KBM-7 (cell line): ENCODE measurements at places on chromosomes 11 and 22.
A peak's percentile ranks its signal among the peaks of the same experiment; 100 is the strongest.

DNA sequence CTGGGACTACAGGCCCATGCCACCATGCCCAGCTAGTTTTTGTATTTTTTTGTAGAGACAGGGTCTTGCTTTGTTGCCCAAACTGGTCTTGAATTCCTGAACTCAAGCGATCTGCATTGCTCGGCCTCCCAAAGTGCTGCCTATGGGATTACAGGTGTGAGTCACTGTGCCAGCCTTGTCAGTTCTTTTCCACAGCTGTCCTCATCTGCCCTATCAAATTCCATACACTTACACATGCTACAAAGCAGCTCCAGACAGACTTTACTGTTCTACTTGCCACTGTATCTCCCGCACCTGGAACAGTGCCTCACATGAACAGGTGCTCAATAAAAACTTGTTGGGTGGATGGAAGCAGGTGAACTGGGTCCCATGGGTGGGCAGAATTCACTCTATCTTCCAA, 8.2 kb downstream of the STX5 start:
- DNase-seq = no peak

- DNase-seq = no peak
These were observed 20.3 kb downstream of the DKK3 start for GRCh38 chr11:11988099-11988651.

DNA sequence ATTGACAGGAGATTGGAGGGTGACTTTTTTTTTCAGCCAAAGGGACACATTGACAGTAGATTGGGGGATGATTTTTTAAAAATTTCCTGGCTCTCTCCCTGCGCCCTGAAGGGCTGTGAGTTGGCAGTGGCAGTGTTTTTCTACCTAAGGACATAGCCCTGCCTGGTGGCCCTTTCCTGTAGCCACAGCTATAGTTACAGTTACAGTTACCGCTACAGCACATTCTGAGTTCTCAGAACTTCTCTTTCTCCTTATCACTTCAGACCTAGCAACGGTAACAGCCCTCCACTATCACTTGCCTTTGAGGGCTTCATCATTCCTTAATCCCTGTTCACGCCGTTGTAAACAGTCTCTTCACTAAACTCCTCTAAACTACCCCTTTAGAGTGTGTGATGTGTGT, 684 bp downstream of the MRGPRX2 start:
- peak; percentile 4 for DNase-seq

DNA sequence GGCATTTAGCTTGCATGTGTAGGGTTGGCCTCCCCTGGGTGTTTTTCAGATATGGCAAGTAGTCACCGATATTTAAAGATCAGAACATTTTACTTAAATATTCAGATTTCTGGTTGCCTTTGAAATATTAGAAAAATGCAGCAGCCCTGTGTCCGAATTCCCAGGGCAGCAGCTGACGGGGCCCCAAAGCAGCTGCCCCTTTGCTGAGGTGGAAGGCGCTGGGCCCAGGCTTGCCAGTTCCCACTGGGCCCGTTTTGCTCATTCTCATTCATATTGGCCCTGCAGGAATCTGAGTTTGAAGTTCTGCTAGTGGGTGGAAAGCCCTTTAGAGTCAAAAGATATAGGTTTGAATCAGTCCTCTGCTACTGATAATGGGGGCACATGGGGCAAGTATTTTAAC, 692.1 kb downstream of the OPCML start:
- DNase-seq = no peak
